ENCODE measurements at places on chromosomes 1 and 21.

DNA sequence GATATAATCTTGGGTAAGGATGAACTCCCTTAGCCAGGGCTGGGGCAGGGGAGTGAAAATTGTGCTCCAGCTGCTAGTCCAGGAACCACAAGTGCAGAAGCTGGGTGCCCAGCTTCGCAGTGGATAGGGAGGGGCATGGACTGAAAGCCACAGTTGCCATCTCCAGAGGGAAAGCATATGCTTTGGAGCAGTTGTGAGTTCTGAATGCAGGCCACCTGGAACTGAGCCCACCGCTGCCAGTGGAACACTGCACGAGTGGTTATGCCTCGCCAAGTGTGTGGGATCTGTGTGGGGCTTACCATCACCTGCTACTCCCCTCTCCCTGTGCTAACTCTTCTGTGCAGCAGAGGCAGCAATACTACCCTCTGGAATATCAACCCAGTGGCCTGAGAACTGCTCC lies 158.4 kb upstream of the DPT start:
- no peak for DNase-seq

GRCh38 chr1:39754026-39754570 lies 15.4 kb downstream of the PPIE start:
- peak; percentile 40 for DNase-seq

- no peak for DNase-seq
Observed at GRCh38 chr1:200857804-200858203, 15.0 kb upstream of the GPR25 start.

- DNase-seq, result no peak
Observed at GRCh38 chr1:203481196-203481595, 5.6 kb downstream of the PRELP start.

DNA sequence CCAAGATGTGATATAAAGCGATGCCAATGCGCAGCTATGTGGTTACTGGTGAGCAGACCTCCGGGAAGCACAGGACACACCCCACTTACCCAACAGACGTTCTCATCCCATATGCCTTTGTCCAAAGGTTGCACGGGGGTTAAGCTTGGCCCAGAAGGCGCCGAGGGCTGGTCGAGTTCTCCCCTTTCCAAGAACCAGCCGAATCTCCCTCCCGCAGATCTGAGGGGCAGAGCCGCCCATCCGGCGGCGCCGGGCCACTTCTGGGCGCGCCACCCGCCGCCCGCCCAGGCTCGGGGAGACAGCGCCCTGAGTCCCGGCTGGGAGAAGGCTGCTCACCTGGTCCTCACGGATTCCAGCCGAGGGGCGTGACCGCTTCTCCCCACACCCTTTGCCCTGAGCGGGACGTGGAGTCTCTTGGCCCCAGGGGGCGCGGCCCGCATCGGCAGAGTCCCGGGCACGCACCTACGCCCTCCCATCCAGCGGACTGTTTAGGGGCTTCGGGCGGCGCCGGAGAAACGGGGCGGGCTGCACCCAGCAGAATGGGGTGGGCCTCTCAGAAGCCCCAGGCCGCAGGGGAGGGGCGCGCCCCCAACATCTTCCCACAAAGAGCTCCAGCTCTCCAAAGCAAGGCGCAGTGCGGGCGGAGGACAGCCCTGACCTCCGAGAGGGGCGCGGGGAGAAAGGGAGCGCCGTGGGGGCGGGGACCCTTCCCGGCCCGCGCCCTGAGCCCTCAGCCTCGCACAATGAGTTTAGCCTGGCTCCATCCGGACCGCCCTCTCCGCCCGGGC lies 615 bp downstream of the GPR161 start:
- DNase-seq, result no peak

GRCh38 chr1:184210862-184211261 lies 159.3 kb downstream of the TSEN15 start:
- DNase-seq, result no peak

GRCh38 chr1:31855038-31855845 lies 39.4 kb upstream of the SPOCD1 start:
- DNase-seq, result no peak

DNA sequence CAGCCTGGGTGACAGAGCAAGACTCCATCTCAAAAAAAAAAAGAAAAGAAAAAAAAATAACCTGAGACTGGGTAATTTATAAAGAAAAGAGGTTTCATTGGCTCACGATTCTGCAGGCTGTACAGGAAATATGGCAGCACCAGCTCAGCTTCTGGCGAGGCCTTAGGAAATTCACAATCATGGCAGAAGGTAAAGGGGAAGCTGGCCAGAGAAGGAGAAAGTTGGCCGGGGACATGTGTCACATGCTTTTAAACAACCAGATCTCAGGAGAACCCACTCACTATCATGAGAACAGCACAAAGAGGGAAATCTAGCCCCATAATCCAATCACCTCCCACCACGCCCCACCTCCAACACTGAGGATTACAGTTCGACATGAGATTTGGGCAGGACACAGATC lies 125.3 kb downstream of the DISP1 start:
- DNase-seq, result no peak

- DNase-seq, result peak; percentile 33
Observed at GRCh38 chr1:154521695-154522094, 19.5 kb upstream of the SHE start.

DNA sequence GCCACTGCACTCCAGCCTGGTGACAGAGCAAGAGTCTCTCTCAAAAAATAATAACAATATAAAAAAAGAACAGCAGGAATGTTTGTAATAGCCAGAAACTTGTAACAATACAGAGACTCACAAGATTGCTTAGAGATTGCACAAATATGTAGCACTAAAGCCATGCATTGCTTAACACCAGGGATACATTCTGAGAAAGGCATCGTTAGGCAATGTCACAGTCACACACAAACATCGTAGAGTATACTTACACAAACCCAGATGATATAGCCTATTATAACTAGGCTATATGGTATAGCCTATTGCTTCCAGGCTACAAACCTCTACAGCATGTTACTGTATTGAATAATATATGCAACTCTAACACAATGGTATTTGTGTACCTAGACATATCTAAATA lies 45.3 kb downstream of the GPATCH2 start:
- DNase-seq, result no peak

DNA sequence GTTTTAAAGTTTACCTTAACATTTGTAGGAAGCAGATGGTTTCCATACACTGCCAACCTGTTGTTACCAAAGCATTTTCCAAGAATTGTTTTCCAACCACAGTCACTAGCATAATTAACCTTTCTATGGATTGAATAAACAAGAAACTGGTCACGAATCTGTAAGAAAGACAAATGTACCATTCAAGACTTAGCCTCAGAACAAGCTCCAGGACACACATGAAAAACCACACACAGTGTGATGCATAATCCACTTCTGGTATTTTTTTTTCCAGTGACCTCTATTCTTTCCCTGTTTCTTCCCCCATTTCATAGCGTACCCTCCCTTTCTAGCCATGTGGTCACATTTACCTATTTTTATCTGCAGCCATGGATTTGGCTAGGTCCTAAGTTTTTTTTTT lies 29.6 kb upstream of the C1orf87 start:
- DNase-seq, result no peak

DNA sequence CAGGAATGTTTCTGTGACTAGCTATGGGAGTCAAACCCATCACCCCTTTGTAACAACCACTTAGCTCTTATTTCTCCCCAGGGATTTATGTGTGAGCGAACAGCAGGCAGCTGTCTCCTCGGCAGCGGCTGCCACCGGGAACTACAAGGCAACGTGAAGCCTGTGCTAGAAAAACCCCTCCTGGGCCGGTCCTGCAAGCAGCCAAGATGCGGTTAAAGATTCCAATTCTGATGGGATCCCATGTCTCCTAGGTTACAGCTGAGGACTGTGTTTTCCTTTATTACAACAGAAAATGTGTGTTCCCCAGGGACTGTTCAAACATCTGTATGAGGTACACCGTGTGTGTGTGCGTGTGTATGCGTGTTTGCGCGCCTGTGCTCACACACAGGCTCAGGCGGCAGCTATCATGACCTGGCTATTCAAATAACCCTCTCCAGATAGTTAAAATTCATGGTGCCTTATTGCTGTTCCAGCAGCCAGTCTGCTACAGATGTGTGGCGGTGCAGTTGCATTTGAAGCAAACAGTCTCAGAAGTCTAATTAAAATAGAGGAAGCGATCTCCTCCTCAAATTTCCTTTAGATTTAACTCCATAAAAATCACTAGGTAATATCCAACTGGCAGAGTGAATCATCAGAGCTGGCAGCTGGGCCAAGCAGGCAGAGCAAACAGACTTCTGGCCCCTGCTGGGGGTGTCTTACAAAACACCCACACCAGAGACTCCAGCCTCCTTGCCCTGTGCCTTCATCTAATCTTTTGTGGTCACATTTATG lies 68.0 kb downstream of the LMX1A start:
- peak; percentile 79 for DNase-seq

- no peak for DNase-seq
Observed at GRCh38 chr1:39398278-39399021, 93.0 kb upstream of the BMP8A start.

DNA sequence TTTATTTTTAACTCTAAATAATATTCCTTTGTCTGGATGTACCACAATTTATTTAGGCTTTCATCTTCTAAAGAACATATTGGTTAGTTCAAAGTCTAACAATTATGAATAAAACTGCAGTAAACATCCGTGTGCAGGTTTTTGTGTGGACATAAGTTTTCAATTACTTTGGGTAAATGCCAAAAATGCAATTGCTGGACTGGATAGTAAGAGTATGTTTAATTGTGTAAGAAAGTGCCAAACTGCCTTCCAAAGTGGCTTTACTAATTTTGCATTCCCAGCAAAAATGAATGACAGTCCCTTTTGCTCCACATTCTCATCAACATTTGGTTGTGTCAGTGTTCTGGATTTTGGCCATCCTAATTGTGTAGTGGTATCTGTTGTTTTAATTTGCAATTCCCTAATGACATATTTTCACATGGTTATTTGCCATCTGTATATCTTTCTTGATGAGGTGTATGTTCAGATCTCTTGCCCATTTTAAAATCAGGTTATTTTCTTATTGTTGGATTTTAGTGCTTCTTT lies 113.8 kb downstream of the DPYD start:
- DNase-seq, result no peak

DNA sequence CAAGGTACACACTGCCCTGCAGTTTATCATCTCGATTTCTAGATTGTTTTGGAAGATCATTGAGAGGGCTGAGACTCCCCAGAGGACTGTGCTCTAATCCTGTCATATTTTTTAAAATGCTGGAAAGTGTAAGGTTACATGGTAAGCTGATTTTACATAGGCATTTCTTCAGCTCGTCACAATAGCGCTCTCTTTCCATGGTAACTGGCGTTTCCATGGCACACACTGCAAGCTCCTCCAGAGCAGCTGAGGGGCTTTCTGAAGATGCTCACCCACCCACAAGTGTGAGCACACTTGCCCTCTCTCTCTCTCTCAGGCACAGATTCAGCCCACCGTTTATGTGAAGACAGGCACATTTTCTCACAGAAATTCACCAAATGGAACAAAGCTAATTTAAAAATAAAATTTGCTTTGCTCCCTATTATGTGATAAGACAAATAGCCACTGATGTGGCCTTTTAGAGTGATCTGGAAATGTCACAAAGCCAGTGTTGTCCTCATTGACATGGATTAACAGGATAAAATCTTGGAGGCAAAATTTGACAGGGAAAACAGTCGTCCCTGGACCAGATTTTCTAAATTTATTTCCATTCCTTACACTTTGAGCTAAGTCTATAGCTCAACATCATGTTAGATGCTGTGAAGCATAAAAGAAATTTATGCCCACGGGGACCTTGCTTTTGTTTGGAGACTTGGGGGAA lies 421.5 kb downstream of the RWDD3 start:
- no peak for DNase-seq

DNA sequence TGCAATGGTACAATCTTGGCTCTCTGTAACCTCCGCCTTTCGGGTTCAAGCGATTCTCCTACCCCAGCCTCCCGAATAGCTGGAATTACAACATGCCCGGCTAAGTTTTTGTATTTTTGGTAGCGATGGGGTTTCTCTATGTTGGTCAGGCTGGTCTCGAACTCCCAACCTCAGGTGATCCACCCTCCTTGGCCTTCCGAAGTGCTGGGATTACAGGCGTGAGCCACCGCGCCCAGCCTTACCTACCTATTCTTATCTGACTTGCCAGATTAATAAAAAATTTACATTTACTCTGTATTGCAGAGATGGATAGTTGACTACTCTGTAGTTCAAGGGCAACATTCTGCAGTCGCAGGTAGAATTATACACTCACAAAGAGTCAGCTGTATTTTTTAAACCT lies 359.6 kb downstream of the KCTD3 start:
- DNase-seq, result no peak

- no peak for DNase-seq
Observed at GRCh38 chr1:17955302-17956285, 152.0 kb upstream of the IGSF21 start.

DNA sequence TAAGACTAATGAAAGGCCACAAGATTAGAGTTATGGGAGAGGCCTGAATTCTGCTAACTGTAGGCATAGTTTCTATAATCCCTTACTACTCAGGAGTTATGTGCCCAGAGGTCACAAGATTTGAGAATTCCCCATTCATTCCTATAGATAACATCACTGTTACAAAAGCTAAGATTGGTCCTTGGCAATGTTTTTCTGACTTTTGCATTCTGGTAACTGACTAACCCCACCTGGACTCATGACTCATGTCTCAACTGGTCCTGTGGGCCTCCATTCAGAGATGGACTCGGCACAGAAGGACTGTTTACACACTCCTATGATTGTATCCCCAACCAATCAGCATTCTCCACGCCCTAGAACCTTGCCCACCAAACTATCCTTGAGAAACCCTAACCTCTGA lies 249.0 kb upstream of the ZP4 start:
- no peak for DNase-seq

DNA sequence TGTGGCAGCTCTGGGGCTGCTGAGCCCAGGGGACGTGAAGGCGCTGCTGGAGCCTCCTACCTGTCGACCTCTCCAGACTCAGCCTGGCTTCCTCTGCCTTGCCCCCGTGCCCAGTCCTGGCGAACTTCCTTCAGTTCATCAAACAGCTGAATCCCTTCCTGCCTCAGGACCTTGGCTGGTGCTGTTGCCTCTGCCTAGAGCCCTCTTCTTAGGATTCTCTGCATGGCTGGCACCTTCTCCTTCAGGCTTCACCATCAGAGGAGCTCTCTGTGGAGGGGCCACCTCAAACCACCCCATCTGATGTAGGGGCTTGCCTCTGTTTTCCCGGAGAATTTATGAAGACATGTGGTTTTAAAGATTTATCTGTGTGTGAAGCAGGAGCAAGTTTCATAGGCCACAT lies 23.4 kb upstream of the ATF3 start:
- no peak for DNase-seq

GRCh38 chr1:169680377-169681019 lies 30.9 kb downstream of the SELL start:
- no peak for DNase-seq

- DNase-seq, result no peak
Observed at GRCh38 chr1:197224160-197224559, 43.9 kb upstream of the CRB1 start.
